ENCODE measurements at places on chromosomes 13 and 19.

DNA sequence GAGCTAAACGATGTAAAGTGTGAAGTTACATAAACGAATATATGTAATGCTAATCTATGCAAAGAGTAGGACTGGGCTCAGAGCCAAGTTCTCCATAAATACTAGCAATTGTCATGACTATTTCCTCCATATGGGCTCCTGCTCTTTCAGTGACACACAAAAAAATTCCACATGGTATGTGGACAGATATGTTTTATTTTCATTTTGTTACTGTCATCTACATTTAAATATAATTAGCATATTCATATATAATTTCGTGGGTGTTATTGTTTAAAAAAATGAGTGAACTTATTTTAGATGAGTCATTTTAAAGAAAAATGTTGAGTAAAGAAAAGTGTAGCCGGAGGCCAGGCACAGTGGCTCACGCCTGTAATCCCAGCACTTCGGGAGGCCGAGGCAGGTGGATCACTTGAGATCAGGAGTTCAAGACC, 5.0 kb upstream of the IGSF23 start:
- DNase-seq = no peak

GRCh38 chr19:13633109-13633508, 126.8 kb upstream of the CACNA1A start:
- DNase-seq = peak; percentile 79

- DNase-seq = no peak
These were observed 60.5 kb downstream of the ATP7B start for GRCh38 chr13:51950722-51951121.

DNA sequence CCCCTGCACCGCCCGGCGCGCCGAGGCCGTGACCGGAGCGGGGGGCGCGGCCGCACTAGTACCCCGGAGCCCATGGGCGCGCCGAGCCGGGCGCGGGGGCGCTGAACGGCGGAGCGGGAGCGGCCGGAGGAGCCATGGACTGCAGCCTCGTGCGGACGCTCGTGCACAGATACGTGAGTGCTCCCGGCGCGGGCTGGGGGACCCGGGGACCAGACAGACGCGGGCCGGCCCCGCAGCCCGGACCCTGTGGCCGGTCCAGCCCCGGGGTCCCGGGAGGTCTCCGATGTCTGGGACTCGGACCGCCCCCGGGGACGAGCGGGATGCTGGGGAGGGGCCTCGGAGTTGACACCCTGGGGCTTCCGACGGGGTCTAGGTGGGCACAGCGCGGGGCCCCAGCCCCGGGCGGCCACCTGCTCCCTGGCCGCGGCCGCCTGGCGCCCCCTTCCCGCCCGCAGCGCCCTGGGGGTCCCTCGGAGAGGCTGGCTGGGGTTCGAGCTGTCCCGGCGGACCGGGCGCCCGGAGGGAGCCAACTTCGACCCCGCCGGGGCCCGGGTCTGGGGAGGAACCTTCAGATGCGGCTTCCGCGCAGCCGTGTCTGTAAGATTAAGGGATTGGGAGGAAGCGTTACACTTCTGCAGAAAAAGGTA, 568 bp downstream of the ATP11A start:
- peak; percentile 40 for DNase-seq

- DNase-seq = no peak
These were observed 41.7 kb upstream of the ZNF91 start for GRCh38 chr19:23436944-23437343.

DNA sequence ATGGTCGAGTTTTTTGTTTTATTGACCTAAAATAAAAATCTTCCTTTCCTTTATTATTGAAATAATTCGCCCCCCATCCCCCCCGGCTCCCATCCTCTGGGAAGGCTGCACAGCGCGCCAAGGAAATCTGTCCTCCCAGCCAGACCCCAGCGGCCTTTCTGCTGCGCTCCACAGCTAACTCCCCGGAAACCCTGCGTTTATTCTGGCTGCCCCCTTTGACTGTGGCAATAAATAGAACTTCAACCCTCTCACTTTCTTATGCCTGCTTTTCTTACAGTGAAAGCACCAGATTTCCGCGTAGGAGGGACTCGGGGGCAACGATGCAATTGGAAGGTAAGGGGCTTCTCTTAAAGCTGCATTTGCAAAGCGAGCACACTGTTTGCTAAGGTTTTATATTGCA, 9.7 kb upstream of the C19orf12 start:
- DNase-seq = no peak

DNA sequence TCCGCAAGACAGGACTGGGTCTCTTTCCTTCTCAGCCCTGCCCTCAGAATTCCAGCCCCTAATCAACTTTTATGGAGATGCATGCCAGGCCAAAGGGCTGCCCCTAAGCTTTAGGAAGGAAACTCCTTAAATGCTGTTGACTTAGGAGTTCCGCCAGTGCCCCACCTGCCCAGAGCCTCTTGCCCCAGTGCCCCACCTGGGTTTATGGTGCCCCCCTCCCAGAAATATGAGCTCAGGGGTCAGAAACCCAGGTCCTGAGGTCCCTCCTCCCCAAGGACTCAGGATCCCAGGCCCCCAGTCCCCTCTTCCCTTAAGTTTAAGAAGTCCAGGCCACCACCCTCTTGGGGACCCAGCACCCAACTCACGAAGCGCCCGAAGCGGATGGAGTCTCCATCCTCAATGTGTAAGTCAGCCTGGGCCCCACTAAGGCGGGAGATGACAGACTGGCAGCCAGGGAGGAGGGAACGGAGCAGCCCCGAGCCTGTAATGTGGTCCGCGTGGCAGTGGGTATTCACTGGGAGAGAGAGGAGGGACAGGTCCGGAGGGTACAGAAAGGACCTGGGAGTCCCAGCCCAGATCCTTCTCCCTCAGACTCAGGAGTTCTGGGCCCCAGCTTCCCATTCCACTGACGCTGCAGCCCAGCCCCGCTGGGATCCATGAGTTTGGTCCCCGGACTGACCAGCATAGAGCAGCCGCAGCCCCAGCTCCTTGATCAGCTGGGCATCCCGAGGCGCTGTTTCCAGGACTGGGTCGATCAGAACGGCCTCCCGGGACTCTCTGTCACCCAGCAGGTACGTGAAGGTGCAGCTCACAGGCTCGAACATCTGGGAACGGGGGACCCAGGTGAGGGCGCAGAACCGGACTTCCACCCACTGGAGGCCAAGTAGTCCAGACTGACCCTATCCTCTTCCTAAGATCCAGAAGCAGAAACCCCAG, 897 bp downstream of the ETHE1 start:
- peak; percentile 78 for DNase-seq

GRCh38 chr19:18205200-18205892, 1.5 kb upstream of the RAB3A start:
- peak; percentile 85 for DNase-seq

GRCh38 chr19:17499648-17500446, 11.6 kb upstream of the PGLS start:
- no peak for DNase-seq

- DNase-seq = peak; percentile 47
These were observed 453.6 kb downstream of the IRS2 start for GRCh38 chr13:109332506-109333499.

DNA sequence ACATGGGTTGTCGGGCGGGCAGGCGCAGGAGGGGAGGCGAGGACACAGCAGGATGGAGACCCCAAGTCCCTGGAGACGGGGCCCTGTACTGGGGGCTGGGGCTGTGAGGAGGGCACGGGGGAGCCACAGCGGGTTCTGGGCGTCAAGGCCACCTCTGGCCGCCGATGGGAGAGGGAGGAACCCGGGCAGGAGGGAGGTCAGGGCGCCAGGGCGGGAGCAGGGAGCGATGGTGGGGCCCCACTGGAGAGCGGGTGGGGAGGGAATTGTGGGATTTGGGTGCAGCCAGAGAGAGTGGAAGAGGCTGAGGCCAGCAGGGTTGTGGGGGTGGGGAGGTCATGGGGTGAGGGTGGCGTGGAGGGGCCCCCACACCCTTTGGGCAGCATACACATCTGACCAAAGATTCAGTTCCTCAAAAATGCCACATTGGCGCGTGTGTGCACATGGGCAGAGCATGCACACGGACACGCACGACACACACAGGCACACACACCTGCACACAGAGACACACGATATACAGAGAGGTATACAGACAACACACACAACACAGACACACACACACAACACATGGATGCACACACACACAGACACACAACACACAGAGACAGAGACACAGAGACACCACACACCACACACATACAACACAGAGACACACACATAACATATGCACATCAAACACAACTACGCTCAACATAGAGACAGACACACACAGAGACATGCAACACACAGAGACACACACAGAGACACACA, 54.9 kb downstream of the AP1M1 start:
- DNase-seq = peak; percentile 33

DNA sequence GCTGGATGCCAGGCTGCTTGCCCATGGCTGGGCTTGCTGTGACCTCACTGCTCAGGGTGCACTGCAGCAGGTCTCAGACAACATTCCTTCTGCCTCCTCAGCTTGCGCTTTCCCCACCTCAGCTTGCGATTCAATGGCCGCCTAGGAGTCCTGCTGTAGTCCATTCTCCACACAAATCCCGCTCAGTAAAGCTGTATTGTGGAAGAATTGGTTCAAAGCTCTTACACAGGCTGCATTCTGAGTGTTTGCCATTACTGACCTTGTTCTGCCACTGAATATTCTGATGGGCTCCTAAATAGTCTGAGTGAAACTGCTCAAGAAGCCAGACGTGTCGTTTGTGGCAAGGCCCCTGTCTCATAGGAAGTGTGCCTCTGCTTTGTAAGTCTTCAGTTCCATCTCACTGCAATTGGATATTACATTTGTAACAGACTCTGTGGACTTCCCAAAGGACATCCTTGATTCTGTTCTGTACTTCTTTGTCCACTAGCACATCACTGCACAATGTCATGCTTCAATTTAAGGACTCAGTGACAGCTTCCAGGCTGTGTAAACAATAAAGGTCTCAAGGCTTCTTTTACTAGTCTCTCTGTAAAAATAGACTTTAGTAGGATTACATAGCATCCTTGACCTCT, 49.8 kb downstream of the KATNAL1 start:
- no peak for DNase-seq

DNA sequence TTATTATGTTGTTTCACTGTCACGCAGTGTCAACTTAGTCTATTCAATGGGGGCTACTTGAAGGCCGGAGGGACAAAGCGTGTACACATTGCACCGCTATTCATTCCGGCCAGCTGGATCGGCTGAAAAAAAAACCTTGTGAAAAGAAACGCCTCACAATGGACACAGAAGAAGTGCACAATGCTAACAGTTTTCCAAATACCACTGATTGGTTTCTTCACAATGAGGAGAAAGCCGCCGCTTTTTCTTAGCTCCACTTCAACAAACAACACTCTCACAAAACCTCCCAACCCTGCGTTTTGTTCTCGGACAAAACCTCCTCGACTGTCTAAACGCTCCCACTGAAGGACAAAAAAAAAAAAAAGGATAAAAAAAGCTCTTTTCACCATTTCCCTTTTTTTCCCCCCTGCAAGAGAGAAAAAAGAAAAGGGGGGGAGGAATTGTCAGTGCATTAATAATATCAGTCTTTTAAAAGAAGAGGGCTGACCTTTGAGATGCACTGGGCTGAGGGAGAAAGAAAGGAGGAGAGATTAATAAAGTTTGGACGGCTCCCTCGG, 5.4 kb downstream of the SOX21 start:
- no peak for DNase-seq

All from mucosa of descending colon (tissue), 3 donors.